ENCODE measurements at places on chromosomes 12 and 14. TPM values are rescaled to one million over a fixed set of nuclear protein-coding genes. Genes with fewer than 3 reads are reported as not detected.

Gene TGFB3
- 8.8 TPM for total RNA-seq

GRCh38 chr12:15880721-15881120, 1.5 kb upstream of the STRAP start:
- no peak for DNase-seq

Gene CLEC4C
- 1.0 TPM for total RNA-seq

GRCh38 chr12:107359382-107359781, 266.0 kb upstream of the CRY1 start:
- no peak for DNase-seq

DNA sequence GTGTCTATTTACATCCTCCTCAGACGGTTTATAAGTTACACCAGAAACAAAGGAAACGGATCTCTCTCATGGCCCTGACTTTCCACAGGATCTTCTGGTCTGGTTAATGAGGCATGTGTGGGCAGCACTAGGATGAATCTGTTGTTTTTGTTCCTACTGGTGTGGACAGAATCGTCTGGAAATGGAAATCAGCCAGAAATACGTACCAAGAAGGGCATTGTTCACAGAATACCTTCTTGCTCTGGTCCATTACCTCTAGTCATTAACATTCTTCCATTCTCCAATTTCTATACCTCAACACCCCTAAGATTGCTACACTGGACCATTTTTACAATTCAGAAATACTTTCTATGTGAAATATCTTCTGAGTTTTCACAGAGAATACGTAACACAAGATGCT, 86.0 kb downstream of the TPH2 start:
- no peak for DNase-seq

- no peak for DNase-seq
These were observed 3.7 kb downstream of the HOXC10 start for GRCh38 chr12:53988541-53989226.
